ENCODE measurements at places on chromosomes 12 and 14.
A peak's percentile ranks its signal among the peaks of the same experiment; 100 is the strongest.

DNA sequence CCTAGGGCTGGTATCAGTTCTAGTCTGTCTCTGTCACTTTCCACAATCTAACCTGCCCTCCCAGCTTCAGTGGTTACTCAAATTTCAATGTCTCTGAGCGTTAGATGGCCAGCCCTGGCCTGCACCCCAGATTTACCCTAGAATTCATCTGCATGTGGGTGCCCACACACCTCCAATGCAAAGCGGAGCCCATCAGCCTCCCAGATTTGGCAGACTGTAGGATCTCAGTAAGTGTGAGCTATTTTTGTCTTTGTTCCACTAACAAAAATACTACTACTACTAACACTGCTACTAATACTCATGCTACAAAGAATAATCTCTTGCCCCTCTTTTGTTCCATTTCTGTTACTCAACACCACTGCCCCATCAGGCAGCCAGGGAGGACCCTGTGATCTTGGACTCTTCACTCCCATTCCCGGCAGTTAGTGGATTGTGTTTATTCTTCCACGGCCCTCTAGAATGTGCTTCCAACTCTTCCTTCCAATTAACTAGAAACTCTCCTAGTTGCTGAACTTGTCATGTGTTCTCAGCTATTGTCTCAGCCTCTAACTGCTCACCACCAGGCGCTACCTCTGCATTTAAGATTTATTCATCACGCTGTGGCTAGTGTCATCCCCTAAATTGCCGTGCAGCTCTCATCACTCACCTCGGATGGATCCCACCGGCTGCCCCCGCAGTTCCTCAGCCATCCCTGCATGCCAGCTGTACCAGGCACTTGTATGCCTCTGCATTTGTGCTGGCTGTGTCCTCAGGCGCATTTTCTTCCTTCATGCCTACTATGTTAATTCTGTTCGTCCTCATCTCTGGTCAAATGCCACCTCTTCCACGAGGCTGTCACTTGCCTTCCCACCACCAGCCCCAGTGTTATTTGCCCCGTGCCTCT, 150.6 kb upstream of the HIF1A start:
- no peak for DNase-seq

GRCh38 chr14:99254328-99255009, 17.5 kb downstream of the BCL11B start:
- no peak for DNase-seq

DNA sequence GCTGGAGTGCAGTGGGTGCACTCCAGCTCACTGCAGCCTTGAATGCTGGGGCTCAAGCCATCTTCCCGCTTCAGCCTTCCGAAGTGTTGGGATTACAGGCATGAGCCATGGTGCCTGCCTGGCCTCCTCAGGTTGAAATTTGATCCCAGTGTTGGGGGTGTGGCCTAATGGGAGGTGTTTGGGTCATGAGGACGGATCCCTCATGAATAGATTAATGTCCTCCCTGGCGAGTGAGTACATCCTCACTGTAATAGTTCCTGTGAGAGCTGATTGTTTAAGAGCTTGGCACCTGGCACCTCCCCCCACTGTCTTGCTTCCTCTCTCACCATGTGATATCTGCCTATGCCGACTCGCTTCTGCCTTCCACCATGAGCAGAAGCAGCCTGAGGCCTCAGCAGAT, 84.7 kb downstream of the TSPAN9 start:
- DNase-seq: no peak

DNA sequence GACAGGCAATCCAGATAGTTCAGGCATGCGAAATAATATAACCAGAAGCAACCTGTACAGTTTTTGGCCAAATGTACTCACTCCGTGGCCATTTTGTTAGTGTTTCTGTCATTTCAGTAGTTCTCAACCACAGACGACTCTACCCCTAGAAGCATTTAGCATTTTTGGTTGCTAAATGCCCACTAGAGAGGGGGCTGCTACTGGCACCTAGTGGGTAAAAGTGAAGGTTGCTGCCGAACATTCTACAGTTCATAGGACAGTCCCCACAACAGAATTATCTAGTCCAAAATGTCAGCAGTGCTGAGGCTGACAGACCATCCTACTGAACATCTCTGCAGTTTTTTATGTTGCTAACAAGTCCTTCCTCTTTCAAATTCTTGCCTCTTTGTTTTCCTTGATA, 107.4 kb downstream of the TSHR start:
- peak; percentile 20 for DNase-seq

GRCh38 chr14:94397289-94398181, 9.1 kb upstream of the SERPINA1 start:
- DNase-seq: no peak

GRCh38 chr14:34081576-34082136, 130.8 kb upstream of the EGLN3 start:
- peak; percentile 59 for DNase-seq

GRCh38 chr12:89593873-89594272, 68.0 kb upstream of the POC1B start:
- no peak for DNase-seq

- DNase-seq: no peak
Measured at GRCh38 chr14:50064993-50065392, 51.4 kb downstream of the VCPKMT start.

DNA sequence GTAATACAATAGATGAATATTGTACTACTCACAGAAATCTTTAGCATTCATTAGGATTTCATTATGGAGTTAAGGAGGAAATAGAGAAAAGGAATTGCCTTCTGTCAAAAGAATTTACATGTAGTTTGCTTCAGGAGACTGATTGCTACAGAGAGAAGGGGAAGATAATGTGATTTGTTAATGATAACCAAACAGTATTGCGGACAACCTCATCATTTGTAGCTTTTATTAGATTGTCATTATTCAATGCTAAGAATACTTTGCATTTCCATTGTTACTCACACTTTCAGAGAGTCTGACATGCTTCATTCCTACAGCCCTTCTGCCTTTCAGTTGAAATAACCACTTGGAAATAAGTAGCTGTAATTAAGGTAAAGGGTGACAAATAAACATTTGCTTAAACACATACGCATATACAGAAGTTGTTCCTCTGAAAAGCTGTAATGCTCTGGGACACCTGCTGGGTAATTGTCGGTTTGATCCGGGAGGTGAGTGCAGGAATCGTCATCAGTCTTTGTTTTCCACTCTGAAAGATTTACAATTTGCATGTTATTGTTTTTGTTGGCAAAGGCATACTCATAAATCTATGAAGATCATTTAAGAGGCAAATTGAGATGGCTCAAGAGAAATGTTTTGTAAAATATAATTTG, 600.2 kb downstream of the TRHDE start:
- no peak for DNase-seq

GRCh38 chr12:11730299-11731041, 81.0 kb downstream of the ETV6 start:
- no peak for DNase-seq

DNA sequence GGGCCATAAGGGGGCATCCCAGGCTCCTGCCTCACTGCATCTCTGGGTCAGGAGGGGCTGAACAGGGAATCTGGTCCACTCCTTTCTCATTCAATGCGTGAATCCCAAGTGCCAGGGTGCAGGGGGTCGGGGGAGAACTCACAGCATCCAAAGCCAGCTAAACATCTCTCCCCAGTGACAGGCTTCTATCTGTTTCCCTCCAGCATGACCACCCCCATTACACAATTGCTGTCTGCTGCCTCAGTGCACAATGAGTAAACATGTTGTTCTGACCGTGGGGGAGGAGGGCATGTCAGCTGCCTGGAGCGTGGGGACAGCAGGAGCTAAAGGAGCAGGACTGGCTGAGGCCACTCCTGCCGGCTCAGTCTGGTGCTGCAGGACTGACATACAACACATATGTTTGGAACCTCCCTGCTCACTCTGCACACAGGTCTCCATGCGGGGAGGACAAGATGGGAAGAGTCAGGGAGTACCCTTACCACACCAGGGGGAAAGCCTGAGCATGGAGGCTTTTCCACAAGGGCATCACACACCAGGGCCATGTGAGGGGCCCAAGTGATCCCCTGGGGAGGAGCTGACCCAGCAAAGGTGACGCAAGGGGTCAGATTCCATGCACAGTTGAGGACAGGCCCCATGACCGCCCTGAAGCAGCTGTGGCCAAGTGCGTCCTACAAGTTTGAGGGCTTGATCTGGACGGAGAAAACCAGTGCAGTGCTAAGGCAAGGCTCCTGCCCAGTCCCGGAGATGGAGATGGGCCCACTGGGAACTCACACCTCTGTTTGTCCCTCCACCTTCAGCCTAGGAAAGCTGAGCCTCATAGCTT, 1.4 kb downstream of the TNS2 start:
- DNase-seq: peak; percentile 43

GRCh38 chr12:47156167-47156736, 76.5 kb upstream of the AMIGO2 start:
- DNase-seq: peak; percentile 73

DNA sequence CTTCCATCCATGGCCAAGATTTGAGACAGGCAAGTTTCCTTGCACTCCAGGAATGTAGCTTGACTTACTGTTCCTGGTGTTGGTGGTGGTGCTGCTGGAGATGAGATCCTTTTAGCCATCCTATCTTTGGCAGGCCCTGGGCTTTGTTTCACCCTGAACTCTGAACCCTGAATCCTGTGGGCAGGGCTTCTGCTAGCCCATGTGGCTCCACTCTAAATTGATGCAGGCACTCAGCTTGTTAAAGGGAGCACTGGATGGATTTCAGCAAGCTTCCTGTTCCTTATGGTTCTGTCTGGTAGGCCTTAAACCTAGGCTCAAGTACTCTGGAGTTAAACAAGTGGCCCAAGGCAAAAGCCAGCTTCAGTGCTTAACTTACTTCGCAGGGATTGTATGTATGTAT, 138.2 kb downstream of the RGS6 start:
- DNase-seq: no peak
